Adrenal gland (tissue), 19 donors: ENCODE measurements at places on chromosomes 5 and 9.

GRCh38 chr9:101139082-101139481 is 110.6 kb downstream of the PLPPR1 start:
- no peak for DNase-seq

GRCh38 chr5:129747572-129748407 is at the start of gene MINAR2:
Gene MINAR2 (plus strand): TSS chr5:129748094. CDS start chr5:129748191, 97 bp downstream.
- no peak for DNase-seq

DNA sequence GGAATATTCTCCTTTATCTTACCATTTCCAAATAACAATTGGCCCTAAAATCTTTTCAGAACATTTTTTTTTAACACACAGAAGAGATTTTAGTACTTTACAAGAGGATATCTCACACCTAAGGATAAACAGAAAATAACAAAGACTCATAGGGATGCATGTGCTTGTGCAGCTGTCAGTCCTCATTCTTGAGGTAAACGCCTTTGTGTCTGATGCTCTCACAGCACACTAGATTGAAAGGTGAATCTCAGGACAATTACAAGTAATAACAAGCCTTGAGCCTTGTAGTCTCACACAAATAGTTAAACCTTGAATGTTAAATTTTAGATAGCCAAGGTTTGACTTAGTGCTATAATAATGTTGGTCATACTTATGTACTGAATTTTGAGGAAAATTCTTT is 439.2 kb downstream of the PTPRD start:
- no peak for DNase-seq

GRCh38 chr9:7523426-7524043 is 276.0 kb downstream of the DMAC1 start:
- DNase-seq, result no peak

DNA sequence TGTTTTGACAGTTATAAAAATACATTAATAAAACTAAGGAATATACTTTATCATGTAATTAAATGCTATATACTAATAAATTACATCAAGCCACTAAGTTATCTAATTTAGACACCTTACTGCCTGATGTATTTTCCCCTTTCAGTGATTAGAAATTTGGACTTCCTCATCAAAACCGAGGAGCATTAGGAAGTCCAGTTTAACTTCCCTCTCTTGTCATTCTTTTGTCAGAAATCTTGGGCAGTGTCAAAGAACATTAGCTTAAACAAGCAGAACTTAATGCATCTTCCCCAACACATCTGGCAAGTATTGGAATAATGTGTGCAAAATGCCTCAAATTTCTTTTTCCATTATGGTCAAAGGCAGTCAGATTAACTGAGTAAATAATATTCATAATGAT is 81.6 kb downstream of the PLPP1 start:
- DNase-seq, result no peak

GRCh38 chr5:69242215-69242927 is 7.7 kb downstream of the CDK7 start:
- DNase-seq, result no peak

- no peak for DNase-seq
These were observed 29.2 kb upstream of the IL31RA start for GRCh38 chr5:55821731-55822512.

DNA sequence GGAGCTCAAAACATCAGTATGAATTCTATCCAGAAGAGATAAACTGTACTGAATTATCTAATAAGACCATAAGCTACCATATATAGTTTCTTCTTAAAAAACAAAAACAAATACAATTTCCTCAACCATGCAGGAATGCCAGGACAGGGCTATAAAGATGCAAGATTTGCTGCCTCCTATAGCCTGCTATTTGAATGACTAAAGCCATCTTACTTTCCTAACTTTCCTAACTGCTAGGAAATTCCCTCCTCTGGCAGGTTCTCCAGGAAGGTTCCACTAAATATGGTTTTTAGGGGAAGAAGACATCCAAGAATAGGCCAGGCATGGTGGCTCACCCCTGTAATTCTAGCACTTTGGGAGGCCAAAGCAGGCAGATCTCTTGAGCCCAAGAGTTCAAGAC is 15.1 kb downstream of the KIF27 start:
- no peak for DNase-seq

DNA sequence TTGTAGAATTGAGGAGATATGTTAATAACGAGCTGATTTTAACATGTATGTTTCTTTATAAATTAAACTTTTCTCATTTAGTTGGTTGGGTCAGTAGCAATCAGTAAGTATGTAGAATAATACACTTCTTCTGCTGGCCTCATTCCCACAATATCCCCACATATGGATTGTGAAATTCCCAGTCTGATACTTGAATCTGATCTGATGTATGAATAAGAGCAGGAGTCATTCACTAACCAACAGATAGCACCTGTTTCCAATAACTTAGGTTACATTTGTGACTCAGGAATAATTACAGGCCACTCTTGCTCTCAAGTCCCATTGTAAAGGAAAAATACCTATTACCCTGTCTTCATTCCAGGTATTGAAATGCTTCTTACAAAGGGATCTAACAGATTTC is 23.9 kb downstream of the SLC36A1 start:
- no peak for DNase-seq

DNA sequence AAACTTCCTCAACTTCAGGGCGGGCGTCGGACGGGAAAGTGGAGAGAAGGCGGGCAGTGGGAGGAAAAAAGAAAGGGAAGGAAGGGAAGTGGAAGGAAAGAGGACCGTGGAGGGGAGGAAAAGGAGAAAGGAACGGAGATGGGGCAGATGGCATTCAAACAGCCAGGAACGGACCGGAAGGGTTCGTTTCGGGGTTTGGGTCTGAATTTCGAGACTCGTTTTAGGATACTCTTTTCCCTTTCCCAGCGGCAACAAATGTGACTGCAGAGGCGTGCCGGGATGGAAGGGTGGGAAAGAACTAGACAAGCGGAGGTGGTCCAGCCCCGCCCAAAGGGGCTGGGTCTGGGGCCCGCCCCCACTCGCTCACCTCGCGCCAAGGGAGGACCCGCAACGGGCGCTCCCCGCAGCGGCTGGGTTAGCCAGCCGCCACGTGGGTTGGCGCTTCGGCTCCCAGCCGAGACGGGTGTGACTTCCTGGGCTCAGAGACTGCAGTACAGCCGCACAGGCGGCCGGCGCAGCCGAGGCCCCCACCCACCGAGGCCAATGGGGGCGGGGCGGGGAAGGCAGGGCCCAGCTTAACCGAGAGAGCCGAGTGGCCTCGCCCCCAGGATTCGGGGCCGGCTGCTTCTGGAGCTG is 2.7 kb downstream of the VCAN start:
- DNase-seq, result peak; percentile 77

DNA sequence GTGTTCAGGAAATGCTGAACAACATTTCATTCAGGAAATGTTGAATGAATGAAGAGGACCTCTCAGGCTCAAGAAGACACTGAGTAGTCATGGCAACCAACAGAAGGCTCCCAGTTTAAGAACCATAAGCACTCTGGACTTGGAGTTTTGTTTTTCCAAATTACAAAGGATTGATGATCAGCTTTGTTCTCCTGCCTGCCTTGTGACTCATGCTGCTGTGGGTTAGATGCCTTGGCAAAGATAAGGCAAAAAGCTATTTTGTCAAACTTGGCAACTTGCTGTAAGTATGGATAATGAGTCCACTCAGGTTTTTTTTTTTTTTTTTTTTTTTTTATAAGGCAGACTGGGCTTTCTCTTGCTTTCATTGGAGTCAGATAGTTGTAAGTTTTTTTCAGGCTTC is 365.0 kb downstream of the TMEM232 start:
- DNase-seq, result peak; percentile 62

DNA sequence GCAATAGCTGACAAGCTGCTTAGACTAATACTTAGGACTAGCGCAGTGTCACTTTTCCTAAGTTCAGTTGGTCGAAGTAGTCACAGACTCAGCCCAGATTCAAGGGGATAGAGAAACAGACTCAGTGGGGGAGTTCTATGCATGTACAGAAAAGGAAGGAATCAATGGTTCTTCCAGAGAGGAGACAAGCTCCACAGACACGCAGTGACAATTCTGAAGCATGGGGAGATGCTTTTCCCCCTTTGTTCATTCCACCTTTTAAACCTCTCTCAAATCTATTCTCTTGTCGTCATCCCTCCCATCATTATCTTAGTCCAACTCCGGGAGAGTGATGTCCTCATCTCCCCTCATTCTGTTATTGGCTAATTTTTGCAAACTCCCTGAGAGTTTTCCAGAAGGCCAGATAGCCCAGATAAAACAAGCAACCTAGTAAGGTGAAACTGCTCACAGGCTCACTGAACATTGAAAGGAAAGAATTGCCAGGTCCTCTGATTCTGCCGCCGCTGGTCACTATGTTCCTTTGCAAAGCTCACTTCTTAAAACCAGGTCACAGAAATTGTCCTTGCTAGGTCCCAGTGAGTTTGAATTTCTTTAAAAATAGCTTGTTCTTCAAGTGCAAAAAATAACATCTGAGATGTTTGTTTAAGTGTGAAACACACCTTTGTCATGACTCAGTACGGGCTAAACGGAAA is 13.4 kb upstream of the STRBP start:
- no peak for DNase-seq

DNA sequence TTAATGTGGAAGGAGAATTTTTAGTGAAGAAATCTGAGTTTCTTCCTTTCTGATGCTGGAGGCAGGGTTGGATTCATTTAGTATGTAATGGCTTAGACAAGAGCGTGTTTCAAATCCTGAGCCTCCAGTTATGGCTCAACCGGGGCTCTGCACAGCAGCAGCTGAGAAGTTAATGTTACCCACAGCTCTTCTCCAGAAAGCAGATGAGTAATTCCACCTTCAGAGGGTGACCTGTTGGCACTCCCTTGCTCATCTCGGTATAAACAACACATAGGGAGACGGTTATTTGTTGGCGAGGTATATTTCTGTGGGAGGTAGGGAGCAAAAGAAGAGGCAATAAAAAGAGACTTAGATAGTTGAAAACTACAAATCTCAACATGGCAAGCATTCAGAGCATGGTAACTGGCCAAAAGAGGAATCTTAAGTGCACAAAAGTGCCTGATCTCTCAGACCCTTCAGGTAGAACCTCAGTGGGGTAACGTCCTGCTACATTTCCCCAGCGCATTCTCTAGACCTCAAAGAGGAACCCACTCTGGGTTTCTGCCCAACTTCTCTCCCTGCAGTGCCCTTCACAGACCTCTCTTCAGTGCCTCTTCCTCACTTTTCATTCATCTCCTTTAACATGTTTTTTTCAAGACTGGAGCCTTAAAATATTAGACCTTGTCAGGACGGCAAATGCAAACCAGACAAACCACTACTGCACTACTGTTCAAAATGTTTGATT is 417.5 kb upstream of the ADAMTSL1 start:
- no peak for DNase-seq

- no peak for DNase-seq
These were observed 133.9 kb downstream of the JAKMIP2 start for GRCh38 chr5:147648597-147648996.

GRCh38 chr9:13811876-13812275 is 502.1 kb downstream of the NFIB start:
- DNase-seq, result no peak

GRCh38 chr5:13943676-13944075 is 812 bp downstream of the DNAH5 start:
- DNase-seq, result no peak

GRCh38 chr5:40442346-40442745 is 237.4 kb upstream of the PTGER4 start:
- DNase-seq, result no peak

- DNase-seq, result no peak
These were observed 316.1 kb downstream of the PRDM9 start for GRCh38 chr5:23823521-23823920.

DNA sequence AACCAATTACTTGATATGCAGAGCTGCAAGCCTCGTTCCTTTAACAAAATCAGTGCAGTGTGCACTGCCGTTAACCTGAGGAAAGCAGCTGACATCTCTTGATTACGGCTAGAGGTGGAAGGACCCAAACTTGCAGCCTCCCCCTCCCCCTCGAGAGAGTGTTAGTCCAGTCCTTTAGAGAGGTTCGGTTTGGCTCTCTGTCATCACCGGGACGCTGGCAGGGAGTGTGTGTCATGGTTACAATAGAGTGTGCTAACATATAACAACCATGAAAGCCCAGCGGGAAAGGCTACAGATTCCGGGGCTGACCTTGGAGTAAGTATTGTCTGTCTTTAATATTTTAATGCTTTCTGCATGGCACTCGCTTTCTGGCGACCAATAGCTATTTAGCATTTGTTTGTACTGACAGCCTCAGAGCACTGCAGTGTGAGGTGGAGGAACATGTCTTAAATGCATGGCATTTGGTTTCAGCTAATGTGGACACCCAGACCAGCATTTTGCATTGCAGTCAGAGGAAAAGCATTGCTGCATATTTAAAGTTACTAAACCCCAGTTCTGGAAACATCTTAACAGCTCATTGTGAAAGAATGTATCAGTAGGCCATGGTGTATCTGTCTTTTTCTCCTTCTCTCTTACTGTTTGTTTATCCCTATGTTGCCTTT is 237.5 kb downstream of the CD180 start:
- peak; percentile 63 for DNase-seq

GRCh38 chr5:14172149-14172795 is 29.1 kb downstream of the TRIO start:
- no peak for DNase-seq

- no peak for DNase-seq
These were observed 3.1 kb downstream of the OLFM1 start for GRCh38 chr9:135090547-135090946.

GRCh38 chr5:7245121-7245651 is 150.8 kb upstream of the ADCY2 start:
- DNase-seq, result no peak
